LHCN-M2 (cell line): ENCODE measurements at places on chromosomes 1 and 21.

GRCh38 chr1:36367798-36368197 lies 17.9 kb downstream of the STK40 start:
- no peak for DNase-seq

DNA sequence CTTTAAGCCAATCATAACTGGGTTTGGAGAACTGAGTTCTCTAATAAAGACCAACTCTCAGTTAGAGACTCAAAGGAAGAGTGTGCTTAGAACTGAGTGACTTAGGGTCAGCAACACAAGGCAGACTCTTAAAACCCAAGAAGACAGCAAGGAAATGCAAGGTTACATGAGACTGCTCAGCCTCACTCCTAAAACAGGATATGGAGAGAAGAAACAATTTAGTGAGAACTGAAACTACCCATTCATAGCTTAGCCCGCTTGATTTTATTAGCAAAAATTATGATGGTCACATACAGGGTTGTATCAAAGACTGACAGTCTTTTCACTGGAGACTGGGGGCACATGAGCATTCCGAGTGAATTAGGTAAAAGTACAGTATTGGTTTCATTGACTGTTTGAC lies 78.9 kb upstream of the DMRTA2 start:
- no peak for DNase-seq

- no peak for DNase-seq
Measured at GRCh38 chr1:53913352-53914033, 19.5 kb downstream of the DIO1 start.

- no peak for DNase-seq
Measured at GRCh38 chr1:183920651-183921050, 115.7 kb downstream of the RGL1 start.

GRCh38 chr1:73783352-73783751 lies 414.6 kb downstream of the LRRIQ3 start:
- no peak for DNase-seq

GRCh38 chr1:156805766-156806511 lies 10.7 kb downstream of the SH2D2A start:
- DNase-seq, result peak; percentile 81

GRCh38 chr1:214014730-214015129 lies 27.0 kb downstream of the PROX1 start:
- DNase-seq, result no peak

DNA sequence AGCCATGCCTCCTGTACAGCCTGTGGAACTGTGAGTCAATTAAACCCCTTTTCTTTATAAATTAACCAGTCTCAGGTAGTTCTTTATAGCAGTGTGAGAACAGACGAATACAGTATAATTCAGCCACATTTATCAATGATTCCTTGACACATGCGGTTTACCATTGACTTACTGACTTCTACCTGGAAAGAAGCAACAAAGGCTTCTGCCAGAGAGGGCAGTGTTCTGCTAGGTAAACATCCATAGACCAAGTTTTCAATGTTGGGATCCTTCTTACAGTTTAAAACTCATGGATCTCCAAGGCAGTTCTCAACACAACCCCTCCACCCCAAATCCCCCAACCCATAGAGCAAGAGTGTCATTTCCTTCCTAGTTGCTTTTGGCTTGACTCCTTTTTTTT lies 150.6 kb downstream of the ZNF648 start:
- no peak for DNase-seq

- DNase-seq, result peak; percentile 97
Measured at GRCh38 chr1:234617131-234617985, 7.4 kb upstream of the IRF2BP2 start.

GRCh38 chr21:39537571-39537970 lies 75.2 kb upstream of the B3GALT5 start:
- DNase-seq, result no peak

- DNase-seq, result peak; percentile 25
Measured at GRCh38 chr1:181391301-181391900, 91.9 kb upstream of the CACNA1E start.

- DNase-seq, result no peak
Measured at GRCh38 chr1:165849353-165850133, 22.1 kb downstream of the UCK2 start.

DNA sequence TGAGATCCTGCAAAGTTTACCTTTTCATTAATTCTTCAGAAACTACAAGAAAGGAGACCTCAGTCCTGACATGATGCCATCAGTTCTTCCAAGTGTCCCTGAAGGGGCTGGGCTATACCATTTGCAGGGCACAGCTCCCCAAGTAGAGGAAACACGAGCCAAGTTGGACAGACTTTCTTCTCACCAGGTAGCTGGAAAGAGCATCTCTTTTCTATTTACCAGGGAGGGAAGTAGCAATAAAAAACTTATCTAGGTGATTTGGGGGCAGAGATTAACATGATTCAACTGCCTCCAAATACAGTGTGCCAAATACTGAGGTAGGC lies 103.9 kb upstream of the KCND3 start:
- DNase-seq, result no peak

DNA sequence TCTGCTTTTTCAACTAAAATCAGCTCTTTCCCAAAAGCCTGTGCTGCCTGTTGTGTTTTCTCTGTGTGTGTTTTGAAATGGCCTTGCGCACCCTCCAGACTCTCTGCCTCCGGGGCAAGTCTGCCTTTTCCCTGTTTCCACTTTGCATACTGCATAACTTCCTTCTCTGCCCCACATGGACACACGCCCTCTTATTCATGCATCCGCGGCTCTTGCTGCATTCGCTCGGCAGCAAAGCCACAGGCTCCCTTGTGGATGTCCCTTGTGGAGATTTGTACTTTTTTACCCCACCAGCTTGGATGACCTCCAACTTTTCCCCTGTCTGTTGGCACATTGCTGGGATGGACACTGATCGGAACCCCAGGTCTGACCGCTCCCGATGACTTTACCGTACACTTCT lies 147.6 kb downstream of the ADSS2 start:
- DNase-seq, result no peak

DNA sequence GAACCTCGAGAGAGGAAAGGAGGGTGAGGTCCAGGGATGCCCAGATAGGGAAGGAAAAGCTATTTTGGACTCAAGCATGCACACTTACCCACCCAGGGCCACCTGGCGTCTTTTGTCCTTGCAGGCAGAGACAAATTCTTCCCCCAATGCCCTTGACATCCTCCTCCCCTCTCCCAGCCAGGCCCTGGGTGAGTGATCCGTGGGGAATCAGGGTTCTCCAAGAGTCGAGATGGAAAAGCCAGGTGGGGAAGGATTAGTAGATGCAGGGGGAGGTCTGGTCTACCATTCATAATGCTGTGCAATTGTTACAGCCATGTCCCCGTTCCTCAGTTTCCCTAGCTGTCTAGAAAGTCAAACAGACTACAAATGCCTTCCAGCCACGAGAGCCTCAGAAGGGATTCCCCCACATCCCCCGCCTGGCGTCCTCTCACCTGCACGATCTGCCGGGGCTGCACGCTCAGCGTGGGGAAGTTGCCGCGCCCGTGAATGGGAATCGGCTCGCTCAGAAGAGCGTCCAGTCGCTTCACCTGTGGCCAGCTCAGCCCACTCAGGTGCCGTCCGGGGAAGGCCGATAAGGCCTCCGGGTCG lies 580 bp downstream of the TENT5B start:
- DNase-seq, result no peak

GRCh38 chr1:155529109-155529508 lies 33.5 kb downstream of the ASH1L start:
- DNase-seq, result peak; percentile 11

GRCh38 chr21:36747815-36748383 lies 49.0 kb downstream of the SIM2 start:
- DNase-seq, result no peak

- no peak for DNase-seq
Measured at GRCh38 chr1:59765011-59765730, 49.6 kb upstream of the HOOK1 start.

DNA sequence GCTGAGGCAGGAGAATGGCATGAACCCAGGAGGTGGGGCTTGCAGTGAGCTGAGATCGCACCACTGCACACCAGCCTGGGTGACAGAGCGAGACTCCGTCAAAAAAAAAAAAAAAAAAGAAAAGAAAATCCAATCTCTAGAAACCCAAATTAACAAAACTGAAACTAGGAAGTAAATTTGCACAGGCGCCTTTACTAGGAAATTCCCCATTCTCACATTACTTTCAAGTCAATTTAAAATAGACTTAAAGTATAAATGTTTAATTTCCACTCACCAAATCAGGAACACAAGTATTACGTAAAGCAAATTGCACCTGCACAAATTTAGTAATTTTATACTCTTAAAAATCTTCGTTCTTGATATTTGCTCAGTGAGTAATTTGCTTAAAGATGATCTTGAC lies 67.8 kb upstream of the BCAR3 start:
- DNase-seq, result no peak

DNA sequence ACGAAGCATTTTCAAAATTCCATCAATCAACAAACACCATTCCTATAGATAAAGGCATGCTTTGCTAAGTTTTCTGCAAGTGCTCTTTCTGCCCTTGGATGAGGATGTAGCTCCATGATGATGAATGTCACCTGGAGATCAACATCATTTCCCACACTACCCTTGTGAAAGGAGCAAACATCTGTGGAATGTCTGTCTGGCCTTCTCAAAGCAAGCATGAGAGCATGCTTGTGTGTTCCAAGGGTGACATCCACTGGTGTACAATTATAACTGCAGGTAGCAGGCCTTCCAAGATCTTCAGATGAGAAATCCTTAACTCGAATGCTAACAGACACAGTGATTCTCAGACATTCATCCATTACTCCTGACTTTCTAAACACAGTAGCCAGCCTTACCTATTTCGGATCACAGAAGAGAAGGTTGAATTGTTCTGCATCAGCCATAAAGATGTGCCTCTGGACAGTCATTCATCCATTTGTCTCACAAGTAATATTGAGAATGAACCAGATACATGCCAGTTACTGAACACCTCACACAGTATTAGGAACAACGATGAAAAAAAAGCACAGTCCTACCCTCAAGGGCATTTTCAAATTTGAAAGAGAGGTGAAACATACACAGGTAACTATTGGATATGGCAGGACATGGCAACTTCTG lies 162.4 kb downstream of the TPR start:
- DNase-seq, result peak; percentile 79

DNA sequence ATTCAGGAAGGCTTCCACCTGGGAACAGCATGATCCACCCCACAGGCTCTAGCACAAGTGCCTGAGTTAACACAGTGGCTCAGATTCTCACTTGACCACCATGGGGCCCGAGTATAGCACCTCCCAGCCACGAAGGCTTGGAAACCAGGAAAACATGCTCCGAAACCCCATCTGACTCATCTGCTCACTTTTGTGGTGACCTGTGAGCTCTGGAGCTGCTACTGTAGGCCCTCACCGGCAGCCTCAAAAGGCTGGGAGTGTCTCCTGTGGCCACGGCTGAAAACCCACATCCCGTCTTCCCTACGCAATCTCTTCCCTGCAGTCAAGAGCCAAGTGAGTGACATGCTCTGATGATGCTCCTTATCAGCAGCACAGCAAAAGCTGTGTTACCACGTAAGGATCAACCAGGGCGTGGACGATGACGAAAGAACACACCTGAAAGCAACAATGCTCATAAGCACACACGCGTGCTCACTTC lies 81.4 kb downstream of the TGFBR3 start:
- DNase-seq, result peak; percentile 28

DNA sequence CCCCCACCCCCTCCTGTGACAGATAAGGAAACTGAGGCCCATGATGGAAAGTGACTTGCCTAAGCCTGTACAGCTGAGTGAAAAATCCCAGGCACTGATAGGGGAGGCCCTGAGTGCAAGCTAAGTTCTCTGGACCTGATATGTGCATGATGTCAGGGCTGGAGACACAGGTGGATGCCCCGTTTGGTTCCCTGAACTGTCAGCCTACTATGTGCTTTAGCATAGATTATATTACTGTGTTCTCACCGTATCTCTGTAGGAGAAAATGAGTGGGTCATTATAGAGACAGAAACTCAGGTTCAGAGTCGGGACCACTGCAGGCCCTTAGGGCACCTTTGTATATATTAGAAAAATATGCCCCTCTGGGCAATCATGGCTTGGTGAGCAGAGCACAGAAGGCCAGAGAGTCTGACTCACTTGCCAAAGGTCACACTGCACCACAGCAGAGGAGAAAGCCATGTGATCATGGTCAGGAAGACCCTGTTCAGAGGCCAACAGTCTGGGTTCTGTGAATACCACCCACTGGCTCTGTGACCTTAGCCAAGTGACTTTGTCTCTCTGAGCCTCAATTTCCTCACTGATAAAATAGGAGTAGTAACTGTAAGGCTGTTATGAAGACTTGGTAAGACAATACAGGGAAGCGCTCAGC lies 145.8 kb upstream of the WNT4 start:
- DNase-seq, result no peak

DNA sequence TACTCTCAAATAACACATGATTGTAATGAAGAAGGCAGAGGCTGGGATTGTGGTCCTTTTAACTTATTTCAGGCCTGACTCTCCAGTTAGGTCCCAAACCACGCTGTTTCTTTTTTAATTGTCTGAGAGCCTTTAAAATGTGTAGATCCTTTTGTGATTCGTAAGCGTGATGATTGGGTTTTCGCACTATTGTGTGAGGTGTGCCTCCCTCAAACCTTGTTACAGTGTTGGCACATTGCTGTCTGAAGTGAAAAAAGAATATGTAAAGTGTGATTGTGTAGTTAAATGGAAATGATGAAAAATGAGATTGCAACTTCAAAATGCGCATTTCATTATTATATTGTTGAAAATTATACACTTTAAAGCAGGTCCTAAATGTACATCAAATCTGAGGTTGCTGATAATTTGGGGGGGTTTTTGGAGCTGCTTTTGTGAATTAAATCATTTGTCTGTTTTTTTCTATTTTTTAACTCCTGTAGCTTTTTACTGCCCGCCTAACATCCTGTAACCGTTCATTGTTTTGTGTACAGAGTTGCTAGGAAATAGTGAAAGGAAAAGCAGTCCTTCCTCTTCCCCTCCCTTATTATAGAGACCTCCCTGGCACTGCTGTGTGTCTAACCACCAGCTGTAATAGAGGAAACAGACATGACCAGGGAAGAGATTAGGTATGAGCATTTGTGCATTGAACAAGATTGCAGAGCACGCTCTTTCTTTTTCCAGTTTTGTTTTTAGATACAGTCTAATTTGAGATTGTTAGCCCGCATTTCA lies 43.3 kb downstream of the IARS2 start:
- no peak for DNase-seq

GRCh38 chr1:226216056-226216455 lies 7.4 kb upstream of the MIXL1 start:
- no peak for DNase-seq

DNA sequence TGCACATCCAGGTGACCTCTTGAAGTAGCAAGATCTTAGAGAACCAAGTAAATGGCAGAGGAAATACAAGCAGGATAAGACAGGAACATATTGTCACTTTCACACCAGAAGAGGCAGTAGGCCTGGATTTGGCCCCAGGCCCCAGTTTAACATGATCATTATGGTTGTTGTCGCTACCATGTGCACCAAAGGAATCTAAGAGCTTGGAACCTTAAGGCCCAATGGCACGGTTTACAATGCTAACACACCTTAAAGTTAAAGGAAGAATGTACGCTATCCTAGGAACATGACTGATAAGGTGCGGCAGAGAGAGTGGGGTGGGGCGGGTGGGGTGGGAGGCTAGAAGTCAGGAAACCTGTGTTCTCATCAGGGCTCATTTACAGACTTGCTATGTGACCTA lies 147.5 kb downstream of the ROR1 start:
- no peak for DNase-seq
